Pons (tissue), 1 donor: ENCODE measurements at places on chromosomes 7 and 10.
A peak's percentile ranks its signal among the peaks of the same experiment; 100 is the strongest.

DNA sequence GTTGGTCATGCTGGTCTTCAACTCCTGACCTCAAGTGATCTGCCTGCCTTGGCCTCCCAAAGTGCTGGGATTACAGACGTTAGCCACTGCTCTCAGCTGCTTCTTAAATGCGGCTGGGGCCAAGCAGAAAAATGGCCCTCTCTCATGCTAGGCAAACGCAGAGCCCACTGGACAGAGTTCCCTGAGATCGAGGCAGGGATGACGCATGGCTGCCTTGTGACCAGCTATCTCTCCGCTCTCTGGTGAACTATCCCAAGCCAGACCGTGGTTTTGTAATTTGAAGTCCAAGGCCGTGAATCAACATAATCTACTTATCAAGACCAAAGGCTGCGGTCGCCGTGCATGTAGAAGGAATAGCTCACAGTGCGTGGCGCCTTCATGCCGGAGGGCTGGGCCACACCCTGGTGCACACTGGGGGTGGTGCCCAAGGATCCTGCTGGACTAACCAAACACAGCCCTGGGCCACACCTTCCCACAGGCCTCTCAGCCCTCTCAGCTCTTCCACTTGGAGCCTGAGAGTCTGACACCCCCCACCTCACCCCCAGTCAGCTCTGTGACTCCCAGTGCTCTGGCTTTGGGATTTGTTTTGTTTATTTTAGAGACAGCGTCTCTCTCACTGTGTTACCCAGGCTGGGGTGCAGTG is 88.1 kb upstream of the CUX1 start:
- DNase-seq, result no peak

GRCh38 chr10:131579251-131580071 is 267.9 kb upstream of the TCERG1L start:
- DNase-seq, result no peak

- DNase-seq, result peak; percentile 7
Observed at GRCh38 chr10:28991333-28992270, 297.3 kb upstream of the LYZL1 start.

- no peak for DNase-seq
Observed at GRCh38 chr10:26653004-26653403, 44.5 kb upstream of the PDSS1 start.

DNA sequence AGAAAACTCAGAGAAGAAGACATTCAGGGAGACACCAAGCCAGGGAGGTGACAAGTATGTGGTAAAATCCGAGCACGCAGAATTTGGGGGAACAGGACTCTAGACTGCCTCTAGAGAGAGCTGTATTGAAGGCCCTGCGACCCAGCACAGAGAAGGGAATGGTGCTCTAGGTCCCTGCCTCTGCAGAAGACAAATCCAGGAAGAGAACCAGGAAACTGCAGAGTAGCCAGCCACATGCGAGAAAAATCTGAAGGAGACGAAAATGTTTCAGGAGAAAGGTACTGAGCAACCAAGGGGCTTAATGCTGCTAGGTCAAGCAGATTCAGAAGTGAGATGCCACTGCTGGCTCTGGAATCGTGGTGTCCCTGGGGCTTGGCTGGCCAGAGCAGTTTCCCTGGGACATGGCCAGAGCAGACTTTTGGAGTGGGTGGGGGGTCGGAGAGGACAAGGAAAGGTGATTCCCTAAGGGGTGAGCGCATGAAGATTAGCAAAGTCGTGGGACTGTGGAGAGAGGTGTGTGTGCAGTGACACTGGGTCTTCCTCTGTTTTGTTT is 158.0 kb upstream of the KLF6 start:
- no peak for DNase-seq

GRCh38 chr10:18068401-18068800 is 71.8 kb upstream of the CACNB2 start:
- DNase-seq, result no peak

- DNase-seq, result no peak
Observed at GRCh38 chr7:101615446-101615845, 13.7 kb downstream of the MYL10 start.

DNA sequence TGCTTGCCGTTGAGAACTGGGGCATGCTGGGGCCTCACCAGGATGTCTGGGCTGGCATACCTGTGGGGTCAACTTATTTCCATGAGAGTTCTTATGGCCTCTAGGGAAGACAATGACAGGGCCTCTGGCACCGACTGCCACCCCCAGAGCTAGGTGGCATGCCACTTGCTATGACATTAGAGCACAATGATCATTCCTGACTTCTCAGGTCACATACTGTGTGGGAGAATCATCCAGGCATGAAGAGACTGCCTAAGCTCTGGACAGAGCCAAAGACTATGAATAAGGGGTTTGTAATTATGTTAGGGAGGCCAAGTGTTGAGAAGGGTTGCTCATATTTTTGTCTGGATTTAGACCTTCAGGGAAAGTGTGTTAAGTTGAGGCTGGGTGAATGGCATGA is 97.5 kb downstream of the PTPN20 start:
- no peak for DNase-seq

DNA sequence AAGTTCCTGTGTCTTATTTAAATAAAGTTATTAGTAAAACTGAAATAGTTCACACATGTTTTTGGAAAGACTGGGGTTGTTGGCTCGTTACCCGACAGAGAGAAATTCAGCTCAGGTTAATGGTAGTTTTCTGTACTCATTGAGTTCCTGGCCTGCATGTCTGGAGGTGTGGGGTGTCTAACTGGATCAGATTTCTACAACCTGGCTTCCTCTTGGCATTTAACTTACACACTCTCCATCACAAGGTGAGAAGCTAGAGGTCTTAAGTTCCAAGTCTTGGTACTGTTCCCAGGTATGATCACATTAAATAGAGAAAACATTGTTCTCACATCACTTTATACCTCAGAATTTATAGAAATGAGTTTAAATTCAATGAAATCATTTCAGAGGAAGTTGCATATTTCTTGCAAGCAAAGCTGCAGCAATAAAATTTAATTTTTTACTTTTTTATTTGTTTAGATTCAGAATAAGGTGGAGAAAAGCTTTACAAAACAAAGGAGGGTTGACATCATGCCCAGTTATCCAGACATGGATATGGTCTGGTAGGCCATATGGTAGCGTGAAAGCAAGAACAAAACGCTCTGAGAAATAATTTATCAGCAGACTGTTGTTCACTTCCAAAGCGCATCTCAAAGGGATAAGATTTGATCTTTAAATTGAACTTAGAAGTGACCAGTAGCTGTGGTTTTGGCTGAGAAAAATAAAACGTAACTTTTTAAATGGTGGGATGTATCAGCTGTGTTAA is 120.6 kb downstream of the GLCCI1 start:
- no peak for DNase-seq

GRCh38 chr10:3835770-3836169 is 50.8 kb upstream of the KLF6 start:
- DNase-seq, result peak; percentile 41

DNA sequence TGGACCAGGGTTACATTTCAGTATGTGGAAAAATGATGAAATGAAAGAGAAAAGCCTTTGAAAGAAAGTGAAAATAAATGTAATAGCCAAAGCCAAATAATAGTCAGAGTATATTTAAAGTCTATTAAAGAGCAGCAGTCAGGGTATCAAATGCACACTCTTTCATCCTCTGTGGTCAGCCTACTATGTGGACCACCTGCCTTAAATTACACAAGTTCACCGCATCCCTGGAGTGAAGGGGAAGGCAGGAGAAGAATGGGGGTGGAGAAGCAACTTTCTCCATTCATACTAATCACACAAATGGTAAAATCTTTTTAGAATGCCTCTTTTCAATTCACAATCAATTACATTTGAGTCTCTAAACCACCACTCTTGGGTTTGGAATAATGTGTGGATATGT is 16.0 kb downstream of the TWIST1 start:
- DNase-seq, result no peak

- no peak for DNase-seq
Observed at GRCh38 chr7:79877874-79878465, 256.7 kb upstream of the GNAI1 start.

DNA sequence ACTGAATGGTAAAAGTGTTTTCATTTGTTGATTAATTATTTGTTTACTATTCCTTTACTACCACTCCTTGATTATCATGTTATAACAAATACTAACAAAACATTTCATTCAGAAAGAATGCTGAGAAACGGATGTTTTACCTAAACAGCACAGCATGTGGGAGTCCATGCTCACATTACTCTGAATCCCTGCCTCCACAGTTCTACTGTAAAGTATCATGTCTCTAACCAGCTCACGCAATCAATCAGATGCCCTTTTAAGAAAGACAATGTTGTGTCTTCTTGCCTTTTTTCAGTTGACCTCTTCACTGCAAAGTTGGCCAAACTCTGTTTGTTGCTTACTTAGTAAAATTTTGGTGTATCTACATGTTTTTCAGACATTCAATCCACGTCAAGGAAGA is 232.5 kb upstream of the MDFIC start:
- no peak for DNase-seq

- DNase-seq, result no peak
Observed at GRCh38 chr7:115505136-115505535, 525.4 kb downstream of the TFEC start.

GRCh38 chr7:96521068-96521894 is 188.4 kb downstream of the SEM1 start:
- DNase-seq, result no peak

DNA sequence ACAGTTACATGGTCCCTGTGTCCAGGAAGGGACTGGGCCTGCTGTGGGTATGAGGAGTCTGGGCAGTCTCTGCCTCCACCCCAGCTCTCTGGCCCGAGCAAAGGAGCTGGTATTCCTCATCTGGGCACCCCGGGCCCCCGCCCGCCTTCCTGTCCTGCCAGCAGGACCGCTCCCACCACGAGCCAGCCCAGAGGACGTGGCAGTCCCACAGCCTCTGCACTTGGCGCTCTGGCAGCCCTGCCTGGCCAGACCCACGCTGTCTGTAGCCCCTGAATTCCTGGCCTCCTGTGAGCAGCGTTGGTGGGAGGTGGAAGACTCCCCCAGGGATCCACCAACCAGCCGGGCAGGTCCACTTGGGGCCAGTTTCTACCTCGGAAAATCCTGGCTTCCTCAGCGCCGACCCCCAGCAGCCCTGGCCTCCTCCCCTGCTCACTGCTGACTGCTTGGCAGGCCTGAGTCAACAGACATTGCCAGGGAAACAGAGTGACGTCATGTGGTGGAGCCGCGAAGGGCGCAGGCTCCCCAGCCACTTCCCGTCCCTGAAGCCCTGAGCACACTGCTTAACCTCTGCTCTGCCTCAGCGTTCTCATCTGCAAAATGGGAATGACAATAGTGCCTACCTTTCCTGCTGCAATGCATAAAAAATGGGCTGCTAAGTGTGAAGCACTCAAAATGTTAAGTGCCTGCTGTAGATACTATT is 21.6 kb upstream of the LIMK1 start:
- peak; percentile 79 for DNase-seq

DNA sequence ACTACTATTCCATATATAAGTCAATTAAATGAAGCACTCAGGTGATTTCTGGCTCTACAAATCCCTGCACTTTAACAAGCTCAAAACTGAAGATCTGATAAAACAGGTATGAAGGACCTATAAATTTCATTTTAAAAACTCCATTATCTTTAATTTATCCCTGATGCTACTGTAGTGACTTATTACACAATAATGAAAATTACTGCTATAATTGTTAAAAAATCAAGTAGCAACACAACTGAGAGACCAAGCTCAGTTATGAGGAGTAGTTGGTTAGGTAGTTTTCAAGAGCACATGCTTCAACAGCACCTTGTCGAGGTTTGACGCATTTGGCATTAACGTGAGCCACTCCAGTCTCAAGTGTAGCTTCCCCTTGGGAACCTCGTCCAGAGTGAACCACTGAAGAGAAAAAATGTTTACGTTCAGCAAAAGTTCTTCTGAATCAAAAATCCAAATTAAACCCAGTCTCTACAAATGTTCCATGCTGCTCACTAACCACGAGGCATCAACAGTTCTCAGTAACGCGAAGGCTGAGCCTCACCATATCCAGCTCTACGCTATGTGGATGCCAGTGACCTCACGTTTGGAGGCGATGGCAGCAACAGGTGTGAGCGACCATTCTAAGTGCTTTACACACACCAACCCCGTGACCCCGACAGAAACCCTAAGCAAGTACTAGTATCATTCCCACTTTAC is 55.3 kb upstream of the NCAPG2 start:
- DNase-seq, result no peak

GRCh38 chr10:119478111-119478802 is 64.3 kb downstream of the RGS10 start:
- DNase-seq, result no peak
